SW480 (cell line): ENCODE measurements at places on chromosomes 3 and 15.

GRCh38 chr3:98877132-98877531, 24.4 kb downstream of the DCBLD2 start:
- no peak for DNase-seq

GRCh38 chr3:155890671-155891190, 20.3 kb downstream of the GMPS start:
- DNase-seq: no peak

GRCh38 chr3:17770682-17771081, 28.3 kb upstream of the TBC1D5 start:
- DNase-seq: no peak

DNA sequence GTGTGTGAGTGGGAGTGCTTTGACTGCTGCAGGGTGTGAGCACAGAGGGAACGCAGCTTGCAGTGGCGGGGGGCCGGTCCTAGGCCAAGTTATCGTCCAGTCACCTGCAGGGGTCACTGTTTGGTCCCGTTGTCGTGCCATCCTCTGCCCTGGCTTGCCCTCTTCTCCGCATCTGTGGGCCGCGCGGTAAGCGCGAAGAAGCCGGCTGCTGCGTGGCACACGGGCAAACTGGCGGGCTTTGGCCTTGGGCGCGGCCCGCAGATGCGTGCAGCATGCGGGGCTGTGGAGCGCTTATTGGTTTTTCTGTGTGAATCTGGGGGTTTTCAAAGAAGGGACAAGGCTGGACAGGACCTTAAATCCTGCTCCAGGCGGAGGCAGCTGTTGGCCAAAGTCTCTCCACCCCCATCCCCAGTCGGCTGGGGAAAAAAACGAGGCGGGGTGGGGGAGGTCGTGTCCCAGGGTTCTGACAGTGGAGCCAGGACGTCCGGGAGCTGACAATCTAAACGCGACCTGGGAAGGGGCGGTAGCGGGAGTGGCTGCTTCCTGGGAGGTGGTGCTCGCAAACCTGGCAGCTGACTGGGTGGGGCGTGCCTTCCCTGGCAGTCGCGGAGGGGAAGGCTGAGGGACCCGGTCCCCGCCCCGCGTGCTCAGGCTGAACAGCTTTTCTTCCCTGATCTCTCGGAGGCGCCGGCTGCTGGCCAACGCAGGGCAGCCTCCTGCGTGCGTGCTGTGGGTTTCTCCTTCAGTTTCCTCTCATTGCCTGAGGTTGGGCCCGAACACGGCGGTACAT, 39.7 kb upstream of the VEPH1 start:
- peak; percentile 85 for DNase-seq

DNA sequence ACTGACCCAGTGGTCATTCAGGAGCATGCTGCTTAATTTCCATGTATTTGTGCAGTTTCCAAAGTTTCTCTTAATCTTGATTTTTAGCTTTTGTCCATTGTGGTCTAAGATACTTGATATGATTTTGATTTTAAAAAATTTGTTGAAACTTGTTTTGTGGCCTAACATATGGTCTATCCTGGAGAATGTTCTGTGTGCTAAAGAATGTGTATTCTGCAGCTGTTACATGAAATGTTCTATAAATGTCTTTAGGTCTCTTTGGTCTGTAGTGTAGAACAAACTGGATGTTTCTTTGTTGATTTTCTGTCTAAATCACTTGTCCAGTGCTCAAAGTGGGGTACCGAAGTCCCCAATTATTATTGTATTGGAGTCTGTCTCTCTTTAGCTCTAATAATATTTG, 17.4 kb downstream of the CEP63 start:
- no peak for DNase-seq

DNA sequence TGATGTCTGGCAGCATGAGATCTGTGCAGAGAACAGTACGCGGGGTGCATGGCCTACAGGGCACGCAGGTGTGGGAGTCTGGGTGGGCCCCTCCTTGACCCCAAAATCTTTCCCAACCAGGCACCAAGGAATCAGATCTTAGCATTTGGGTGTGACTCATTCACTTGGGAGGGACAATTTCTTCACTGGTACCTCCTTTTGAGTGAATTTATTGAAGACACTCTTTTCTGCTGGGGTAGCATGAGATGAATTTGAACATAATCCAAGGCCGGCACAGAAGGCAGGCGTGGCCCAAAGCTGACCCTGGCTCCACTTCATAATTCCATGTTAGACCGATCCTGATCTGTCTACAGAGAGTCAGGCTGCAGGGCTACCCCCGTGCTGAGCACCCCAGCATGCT, 30.6 kb upstream of the CDV3 start:
- DNase-seq: no peak

DNA sequence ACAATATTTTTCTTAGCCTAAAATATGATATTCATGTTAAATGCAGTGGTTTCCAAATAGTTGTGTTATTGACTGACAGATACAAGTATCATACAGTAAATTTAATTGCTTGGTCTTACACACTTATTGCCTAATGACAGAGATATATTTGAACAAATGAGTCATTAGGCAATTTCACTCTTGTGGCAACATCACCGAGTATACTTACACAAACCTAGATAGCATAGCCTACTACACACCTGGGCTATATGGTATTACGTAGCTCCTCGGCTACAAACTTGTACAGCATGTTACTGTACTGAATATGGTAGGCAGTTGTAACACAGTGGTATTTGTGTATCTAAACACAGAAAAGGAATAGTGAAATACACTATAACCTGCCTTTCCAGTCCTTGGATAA, 50.3 kb downstream of the SERPINI1 start:
- DNase-seq: no peak

DNA sequence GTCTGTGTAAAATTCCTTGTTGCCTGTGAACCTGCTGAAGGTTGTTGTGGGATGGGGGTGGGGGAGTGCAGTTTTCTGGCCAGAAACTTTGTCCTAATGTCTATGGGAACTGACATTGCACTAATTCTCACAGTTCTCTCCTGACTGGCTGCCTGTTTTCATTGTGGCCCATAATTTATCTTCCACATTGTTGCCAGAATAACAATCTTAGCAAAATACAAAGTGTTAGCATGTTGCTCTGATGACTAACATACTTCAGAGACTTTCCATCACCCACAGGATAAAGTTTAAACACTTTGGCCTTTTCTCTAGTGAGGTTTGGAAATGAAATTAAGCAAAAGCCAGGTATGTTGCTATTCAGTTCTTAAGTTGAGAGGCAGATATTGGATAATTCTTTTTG, 81.4 kb upstream of the TBC1D5 start:
- no peak for DNase-seq

GRCh38 chr15:74376226-74376625, 8.8 kb upstream of the CYP11A1 start:
- no peak for DNase-seq

- peak; percentile 11 for DNase-seq
Observed at GRCh38 chr3:79930196-79930595, 162.4 kb upstream of the ROBO1 start.

- peak; percentile 55 for DNase-seq
Observed at GRCh38 chr15:90086868-90087268, 15.4 kb downstream of the IDH2 start.

DNA sequence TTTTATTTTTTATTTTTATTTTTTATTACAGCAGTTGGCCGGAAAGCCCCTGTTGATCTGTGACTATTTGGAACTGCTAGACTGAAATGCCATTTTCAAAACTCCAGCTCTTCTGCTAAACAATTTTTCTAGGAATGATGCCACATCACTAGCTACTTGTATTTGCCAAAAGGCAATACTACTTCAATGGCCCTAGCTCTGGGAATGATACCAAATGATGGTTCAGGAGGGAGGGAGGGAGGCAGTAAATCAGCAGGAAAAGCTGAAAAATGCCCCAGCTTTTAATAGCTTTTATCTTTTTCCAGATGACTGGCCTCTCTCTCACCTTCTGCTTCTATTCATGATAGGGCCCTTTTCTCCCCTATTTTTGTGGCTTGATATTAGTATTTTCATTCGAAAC, 2.6 kb upstream of the CHL1 start:
- no peak for DNase-seq

- no peak for DNase-seq
Observed at GRCh38 chr3:56795097-56795828, 6.5 kb downstream of the ARHGEF3 start.

- DNase-seq: no peak
Observed at GRCh38 chr3:110198717-110199587, 861.6 kb upstream of the DPPA4 start.

- DNase-seq: no peak
Observed at GRCh38 chr15:94336817-94337467, 105.6 kb downstream of the MCTP2 start.

DNA sequence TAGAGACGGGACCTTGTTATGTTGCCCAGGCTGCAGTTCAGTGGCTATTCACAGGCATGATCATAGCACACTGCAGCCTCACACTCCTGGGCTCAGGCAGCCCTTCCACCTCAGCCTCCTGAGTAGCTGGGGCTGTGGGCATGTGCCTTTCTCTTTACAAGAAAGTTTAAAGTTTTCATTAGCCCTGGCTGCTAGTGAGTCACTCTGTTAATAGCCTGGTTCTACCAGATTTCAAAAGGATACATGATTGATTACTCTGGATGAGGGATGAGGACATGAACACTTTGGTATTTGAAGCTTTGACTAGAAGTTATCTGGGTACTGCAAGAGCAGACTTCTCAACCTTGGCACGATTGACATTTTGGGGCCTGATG, 95.1 kb downstream of the DHX36 start:
- no peak for DNase-seq

DNA sequence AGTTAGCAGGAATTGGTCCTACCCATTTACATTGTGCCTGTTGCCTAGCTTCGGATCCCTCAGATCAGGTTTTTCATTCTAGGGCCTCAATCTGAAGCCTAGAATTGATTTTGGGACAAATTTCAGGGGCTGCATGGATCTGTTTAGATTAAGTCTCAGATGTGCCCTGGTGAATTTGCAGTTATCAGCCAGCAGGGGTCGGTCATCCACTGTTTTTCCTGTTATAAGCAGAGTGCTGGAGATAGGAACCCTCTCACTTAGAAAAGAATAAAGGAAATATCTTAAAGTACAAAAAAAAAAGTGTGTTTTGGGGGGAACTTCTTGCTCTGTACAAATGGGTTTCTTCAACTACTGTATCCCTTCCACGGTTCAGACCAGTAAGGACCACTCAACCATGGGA, 212.5 kb downstream of the BCHE start:
- DNase-seq: no peak

DNA sequence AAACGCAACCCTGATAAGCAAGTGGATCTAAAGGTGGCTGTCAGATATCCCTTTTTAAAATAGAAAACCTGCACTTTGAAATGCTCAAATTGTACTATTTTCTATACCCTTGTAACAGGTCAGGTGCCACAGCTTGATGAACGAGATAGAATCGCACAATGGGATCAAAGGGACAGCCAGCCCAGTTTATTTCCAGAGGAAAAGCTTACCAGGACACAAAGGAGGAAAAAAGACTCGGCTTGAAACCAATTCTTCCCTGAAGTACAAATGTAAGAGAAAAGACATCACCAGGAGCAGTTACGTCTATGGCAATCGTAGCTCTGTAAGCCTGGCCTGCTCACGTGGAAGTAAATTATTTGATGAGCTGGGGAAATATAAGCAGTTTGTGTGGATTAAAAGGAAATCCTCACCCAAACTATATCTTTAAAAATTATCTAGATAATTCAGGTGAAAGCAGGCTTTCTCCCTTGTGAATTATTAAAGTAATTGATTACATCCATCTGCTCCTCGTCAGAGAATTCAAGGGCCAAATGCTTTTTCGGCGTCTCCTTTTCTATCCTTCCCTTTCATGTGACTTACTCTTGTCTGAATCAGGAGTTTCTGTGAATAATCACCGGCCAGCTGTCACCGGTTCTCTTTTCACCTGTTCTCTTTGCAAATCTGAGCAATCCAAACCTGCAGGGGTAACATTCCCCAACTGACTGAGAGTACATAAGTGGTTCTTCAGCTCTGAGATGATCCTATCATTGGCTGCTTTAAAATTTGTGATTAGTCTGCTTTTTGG, 339.2 kb upstream of the ONECUT1 start:
- DNase-seq: no peak

GRCh38 chr15:33211176-33211808, 16.8 kb upstream of the FMN1 start:
- DNase-seq: no peak

DNA sequence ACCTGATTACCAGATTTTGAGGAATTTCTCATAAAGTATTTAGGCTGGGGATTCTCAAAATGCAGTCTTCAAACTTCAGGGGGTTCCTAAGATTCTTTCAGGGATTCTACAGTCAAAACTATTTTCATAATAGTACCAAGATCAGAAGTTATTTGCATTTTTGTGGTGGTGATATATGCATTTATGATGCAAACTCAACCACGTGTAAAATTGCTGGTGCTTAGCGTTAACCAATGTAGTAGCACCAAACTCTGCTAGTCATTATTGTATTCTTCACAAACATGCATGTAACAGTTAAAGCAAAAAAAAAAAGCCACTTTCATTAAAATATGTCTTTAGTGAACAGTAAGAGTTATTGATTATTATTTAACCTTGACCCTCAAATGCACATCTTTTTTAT, 274.9 kb upstream of the DNAJC19 start:
- DNase-seq: no peak

DNA sequence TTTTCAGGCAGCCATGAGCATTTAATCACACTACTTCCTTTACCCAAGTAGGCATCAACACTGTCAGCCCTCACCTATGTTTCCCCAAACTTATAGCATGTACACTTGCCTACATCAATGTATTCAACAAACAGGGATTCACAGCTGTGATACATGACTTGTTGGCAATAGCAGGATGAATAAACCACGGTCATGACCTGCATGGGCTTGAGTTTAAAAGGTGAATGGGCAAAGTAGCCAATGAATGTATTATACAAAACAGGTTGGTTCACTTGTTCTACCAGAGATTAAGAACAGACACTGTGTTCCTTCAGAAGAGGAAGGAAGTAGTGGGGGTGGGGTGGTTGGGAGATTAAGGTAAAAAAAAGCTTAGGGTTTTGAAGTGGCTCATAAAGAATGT, 861.9 kb upstream of the SEMA6D start:
- DNase-seq: no peak
